ENCODE measurements at places on chromosomes 4 and X.

DNA sequence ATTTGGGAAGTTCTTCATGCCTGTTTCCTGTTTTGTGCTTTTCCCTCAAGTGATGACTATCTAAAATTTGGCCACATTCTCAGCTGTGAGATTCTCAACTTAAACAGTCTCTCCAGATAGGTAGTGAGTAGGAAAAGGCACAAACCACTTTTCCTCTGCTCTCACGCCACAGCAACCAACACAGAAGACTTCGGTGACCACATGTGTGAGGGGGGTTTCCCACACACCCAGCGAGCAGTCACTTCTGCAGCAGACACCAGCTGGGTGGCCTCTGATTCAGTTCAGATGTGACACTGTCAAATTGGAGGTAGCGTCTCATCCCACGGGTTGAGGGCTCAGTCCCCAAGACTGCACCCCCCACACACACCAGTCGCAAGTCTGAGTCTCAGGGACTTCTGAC lies 25.1 kb upstream of the CLDN34 start:
- peak; percentile 56 for DNase-seq

GRCh38 chrX:84339507-84340364 lies 151.7 kb upstream of the RPS6KA6 start:
- no peak for DNase-seq

DNA sequence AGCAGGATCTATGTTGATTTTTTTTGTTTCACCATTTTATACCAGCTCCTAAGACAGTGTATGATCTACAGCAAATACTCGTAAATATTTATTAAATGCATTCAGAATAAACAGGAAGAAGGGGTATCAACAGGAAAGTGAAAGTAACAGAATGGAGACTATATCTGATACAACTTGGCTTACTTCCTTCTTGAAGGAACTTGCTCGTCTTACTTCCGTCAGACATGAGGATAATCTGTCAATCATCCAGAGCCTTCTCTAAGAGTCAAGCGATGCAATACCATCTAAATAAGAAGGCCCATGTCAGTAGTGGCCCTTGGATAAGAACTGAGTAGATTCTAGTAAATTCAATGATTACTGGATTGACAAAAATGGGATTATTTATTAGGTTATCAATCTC lies 84.2 kb downstream of the CAMK2D start:
- no peak for DNase-seq

GRCh38 chrX:1941321-1941720 lies 326.5 kb downstream of the ASMT start:
- no peak for DNase-seq

DNA sequence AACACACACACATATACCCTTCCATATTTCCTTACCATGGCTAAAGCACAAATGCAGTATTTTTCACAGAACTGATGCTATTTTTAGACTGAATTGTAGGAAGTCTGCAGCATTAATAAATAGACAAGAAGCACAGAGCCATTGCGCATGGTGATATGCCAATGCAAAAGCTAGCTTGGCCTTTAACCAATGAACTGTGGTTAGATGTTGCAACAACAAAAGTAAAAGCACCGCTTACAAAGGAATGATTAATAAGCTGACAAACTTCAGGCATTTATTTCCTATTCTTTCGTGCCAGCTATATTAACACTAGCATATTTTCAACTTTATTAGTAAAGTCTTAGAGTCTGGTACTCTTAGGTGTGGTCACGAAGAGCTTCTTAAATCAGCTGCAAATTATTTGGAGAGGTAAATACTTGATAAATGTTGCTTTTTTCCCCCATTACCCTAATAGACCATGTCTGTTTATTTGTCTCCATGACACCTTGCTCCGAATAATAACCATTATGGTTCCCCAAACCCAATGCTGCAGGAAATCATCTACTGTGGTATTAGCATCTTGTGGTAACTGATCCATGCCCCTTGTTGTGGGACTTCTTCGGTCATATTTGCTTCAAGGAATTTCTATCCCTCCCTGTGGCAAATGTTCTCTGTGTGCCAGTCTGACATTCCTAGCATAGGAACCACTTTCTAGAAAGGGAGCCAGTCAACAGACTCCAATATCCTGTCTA lies 306.1 kb upstream of the TAPT1 start:
- DNase-seq: no peak

DNA sequence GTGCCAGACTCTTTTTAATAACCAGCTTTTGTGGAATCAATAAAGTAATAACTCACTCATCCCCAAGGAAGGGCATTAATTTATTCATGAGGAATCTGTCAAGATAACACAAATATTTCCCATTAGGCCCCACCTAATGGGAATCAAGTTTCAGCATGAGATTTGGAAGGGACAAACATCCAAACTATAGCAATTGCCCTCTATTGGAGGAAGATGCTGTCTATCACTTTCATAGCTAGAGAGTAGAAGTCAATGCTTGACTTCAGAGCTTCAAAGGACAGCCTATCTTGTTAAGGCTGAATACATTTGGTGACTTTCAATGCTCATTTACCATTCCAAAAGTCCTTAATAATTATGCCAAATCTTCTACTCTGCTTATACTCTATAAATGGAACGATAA lies 84.9 kb upstream of the ATOH1 start:
- no peak for DNase-seq

DNA sequence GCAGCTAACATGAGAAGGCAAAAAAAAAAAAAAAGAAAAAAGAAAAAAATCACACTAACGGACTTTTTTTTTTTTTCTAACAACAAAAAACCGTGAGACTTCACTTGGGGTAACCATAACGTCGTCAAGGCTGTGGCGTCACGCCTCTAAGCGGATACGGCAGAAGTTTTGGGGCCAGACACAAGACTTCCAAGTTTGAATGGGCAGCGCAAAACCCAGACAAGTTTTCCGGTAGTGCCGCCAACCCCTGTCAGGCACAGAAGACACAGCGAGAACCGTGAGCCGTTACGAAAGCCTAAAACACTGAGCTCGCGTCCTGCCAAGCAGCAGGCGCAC lies 556 bp upstream of the SMARCA5 start:
- DNase-seq: no peak

DNA sequence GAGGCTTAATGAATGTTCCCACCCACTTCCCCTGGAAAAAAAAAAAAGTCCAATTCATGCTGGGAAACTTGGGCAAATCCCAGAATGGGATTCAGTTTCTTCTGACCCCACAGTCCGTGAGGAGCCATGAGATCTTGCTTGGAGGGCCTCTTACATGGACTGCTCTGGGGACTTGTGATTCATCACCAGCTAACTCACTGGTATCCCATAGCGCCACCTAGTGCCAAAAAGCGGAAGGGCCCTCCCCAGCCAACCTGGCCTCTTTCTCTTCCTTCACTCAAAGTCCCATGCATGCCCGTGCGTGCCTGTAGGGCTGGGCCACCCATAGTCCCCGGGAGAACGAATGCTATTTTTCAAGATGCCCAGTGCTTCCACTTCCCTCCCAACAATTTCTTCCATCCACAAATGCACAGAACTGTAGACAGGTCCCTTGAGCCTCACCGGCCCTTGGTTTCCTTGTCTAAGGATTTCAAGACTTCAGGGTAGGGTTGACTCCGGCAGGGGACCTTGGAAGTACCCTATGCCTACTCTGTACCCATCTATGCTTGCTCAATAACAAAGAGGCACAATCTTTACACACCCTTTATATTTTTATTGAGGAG lies 5.1 kb downstream of the RTL5 start:
- DNase-seq: peak; percentile 64

- DNase-seq: no peak
Measured at GRCh38 chrX:38989076-38989475, 187.8 kb downstream of the MID1IP1 start.

- no peak for DNase-seq
Measured at GRCh38 chr4:100510551-100510950, 7.3 kb downstream of the EMCN start.

- DNase-seq: no peak
Measured at GRCh38 chr4:115234405-115235093, 121.1 kb upstream of the NDST4 start.

DNA sequence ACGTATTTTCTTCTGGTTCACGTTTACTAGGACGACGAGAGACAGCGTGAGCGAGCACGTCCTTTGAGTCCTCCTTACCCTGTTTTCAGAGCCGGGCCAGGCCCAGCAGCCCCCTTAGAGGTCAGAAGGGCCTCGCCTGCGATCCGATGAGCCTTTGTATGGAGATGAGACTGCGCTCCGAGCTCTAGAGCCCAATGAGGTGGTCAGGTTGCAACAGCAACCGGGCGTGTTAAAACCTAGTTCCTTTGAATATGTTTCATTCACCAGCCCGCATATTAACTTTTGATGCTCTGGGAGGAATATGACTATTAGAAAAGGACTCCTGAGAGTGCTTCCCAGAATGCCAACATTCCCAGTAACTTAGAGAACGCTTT lies 55.6 kb upstream of the TADA2B start:
- no peak for DNase-seq

DNA sequence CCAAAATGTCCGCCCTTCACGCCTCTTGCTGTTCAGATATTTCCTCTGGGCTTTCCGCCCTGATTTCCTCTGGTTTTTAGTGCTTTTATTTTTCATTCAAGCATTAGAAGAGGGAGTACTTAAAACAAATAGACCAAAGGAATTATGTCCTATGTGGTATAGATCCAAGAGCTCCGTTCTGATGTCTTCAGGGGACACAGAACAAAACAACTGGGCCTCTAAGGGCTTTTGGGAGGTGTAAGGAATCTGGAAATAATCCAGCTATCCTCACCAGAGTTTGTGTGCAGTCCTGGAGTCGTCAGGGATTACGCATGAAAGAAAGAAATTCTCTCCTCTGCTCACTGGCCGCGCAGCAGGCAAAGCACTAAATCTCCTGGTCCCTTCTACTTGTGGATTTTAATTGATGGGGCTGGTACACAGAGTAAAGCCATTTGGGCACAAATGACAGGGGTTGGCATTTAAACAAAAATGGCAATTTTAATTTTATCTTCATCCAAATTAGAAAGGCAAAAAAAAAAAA lies 999.2 kb downstream of the ADGRL3 start:
- no peak for DNase-seq

DNA sequence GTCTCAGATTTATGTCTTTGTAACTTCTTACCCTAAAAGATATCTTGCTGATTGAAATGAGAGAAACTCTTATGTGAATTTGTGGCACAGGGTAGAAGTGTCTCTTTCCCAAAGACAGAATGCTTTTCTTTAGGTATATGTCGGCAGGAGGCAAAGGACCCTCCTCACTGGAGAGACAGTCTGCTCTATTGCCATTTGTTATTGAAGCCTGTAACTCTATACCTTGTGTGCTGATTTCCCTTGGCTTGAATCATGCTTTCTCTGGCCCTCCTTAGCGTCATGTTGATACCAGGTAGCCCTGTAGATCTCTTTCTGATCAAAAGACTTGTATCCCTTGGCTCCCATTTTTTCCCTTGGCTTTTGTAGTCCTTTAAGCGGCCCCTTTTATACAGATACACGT lies 284.3 kb downstream of the CXXC4 start:
- DNase-seq: no peak

DNA sequence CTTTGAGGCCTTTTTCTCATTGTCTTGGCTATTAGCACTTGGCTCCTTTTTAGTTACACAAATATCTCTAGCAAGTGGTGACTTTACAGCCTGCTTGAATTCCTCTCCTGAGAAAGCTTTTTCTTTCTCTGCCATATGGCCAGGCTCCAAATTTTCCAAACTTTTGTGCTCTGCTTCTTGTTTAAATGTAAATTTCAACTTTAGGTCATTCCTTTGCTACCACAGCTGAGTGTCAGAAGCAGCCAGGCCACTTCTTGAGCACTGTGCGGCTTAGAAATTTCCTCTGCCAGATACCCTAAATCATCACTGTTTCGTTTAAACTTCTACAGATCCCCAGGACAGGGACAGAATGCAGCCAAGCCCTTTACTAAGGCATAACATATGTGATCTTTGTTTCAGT lies 222.4 kb downstream of the FBXO8 start:
- no peak for DNase-seq

DNA sequence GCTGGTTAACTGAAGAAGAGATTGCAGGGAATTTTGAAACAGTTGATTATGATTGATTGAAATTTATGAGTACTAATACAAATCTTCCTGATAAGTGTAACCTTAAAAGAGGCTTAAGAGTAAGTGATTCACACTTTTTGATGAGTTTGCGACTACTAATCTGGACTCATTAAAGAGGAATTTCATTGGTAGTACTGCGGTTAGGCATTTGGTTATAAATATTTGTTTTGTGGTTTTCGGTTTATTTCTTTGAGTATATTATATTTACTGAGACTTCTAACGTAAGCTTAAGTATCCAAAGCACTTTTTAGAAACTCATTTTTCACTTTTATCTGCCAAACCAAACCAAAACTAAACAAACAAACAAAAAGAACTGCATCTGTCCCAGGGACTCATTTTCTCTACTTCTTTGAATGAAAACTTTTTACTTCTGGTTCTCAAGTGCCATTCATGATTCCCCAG lies 20.7 kb downstream of the SLIT2 start:
- DNase-seq: no peak

- no peak for DNase-seq
Measured at GRCh38 chr4:68499021-68499420, 51.8 kb downstream of the TMPRSS11E start.

DNA sequence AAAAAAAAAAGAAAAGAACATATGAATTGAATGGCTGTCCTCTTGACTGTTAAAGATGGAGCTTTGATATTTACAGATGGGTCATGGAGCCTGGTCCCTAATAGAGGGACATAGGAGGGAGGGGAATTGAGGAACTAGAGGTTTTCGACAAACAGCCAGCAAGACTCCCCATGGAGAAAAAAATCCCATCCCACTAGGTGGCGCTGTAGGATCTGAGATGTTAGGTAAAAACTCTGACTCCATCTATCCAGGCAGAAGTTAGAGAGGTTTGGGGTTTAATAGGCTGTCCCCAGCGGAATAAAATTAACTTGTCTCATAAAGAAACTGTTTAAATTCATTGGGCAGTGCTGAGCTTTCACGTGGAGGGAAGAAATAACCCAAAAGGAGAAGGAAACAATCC lies 45.9 kb downstream of the HMGB2 start:
- DNase-seq: peak; percentile 62

GRCh38 chr4:92521941-92522340 lies 218.2 kb downstream of the GRID2 start:
- no peak for DNase-seq

DNA sequence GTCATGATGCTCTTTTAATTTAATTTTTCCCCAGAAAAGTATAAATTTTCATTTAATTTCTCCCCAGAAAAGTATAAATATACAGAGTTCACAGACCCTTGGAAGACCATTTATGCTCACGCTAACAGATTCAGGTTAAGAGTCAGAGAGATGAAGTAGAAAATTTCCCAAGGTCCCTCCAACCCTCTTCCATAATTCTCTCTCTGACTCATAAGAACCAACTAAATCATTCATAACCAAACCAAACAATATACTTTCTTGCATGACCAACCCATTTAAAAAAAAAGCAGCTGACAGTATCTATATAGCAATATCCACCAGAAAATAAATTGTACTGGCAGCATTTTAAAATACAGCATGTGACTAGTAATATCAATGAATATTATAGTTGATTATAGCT lies 3.9 kb downstream of the KLHL8 start:
- no peak for DNase-seq

DNA sequence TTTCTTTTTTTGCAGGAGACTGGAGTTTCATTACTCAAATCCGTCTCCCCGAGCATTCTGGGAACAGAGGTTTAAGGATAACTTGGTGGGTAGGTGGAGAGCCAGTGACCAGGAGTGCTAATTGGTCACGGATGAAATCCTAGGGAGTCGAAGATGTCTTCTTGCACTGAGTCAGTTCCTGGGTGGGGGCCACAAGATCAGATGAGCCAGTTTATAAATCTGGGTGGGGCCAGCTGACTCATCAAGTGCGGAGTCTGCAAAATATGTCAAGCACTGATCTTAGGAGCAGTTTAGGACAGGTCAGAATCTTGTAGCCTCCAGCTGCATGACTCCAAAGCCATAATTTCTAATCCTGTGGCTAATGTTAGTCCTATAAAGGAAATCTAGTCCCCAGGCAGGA lies 741.3 kb downstream of the PCDH7 start:
- DNase-seq: no peak
